ENCODE measurements at places on chromosomes 4 and X. TPM values are rescaled to one million over a fixed set of nuclear protein-coding genes. Genes with fewer than 3 reads are reported as not detected.

DNA sequence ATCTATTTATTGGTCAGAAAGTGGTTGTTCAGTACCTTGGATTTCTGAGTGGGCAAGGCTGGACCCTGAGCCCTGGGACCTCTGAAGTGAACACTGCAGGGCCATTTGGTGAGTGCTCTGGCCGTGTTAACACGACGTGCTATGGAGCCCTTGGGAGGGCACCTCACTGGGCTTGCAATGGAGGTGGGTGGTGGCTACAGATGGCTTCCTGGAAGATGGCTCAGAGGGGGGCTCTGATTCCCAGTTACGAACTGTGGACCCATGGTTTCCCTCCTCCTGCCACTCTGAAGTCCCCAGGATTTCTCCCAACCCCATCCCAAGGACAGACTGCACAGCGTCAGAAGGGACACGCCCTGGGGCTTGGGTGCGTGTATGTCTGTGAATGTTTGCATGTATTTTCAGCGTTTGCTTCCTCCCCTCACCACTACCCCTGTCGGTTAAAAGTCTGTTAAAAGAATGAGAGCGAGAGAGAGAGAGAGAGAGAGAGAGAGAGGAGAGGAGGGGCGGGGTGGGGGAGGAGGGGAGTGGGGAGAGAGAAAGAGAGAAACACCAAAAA, 3.7 kb upstream of the RHOH start:
- DNase-seq = no peak

DNA sequence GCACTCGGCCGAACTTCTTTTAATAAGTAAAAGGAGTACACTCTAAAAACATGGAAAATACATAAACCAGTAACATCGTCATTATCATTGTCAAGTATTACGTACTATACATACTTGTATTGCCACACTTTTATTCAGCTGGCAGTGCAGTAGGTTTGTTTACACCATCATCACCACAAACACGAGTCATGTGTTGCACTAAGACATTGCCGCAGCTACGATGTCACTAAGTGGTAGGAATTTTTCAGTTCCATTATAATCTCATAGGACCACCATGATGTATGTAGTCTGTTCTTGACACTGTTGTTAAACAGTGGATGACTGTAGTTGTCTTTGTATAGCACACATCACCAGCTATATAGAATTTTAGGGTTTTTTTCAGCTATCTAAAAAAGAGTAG, 48.0 kb upstream of the TMEM131L start:
- DNase-seq = no peak

The ADAM29 gene
- total RNA-seq = not detected

The YY2 gene
- 0.79 TPM for total RNA-seq

The SMIM43 gene
- not detected for total RNA-seq

The GPRIN3 gene
- 5.7 TPM for total RNA-seq

- DNase-seq = no peak
These were observed at the start of gene RUFY3 for GRCh38 chr4:70721747-70722146. TSS of gene RUFY3 (plus strand) at chr4:70721964. CDS start at chr4:70722574, 610 bp downstream.

DNA sequence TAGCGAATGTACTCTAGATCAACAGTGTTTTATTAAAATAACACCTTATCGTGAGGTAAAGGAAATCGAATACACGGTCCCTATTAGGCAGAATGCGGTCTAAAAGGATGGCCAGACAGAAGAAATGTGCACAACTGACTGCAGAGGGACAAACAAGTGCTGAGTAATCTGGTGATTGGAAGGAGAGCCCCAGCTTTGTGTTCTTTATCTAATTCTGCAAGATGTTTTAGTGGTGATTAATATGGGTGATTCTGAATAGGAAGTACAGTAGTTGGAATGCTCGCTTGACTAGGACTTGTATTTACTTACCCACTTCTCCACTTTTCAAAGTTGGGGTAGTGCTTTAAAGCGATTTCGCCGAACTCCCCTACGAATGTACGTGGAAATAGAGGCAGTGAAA, 1.2 kb downstream of the WDR44 start:
- DNase-seq = no peak

DNA sequence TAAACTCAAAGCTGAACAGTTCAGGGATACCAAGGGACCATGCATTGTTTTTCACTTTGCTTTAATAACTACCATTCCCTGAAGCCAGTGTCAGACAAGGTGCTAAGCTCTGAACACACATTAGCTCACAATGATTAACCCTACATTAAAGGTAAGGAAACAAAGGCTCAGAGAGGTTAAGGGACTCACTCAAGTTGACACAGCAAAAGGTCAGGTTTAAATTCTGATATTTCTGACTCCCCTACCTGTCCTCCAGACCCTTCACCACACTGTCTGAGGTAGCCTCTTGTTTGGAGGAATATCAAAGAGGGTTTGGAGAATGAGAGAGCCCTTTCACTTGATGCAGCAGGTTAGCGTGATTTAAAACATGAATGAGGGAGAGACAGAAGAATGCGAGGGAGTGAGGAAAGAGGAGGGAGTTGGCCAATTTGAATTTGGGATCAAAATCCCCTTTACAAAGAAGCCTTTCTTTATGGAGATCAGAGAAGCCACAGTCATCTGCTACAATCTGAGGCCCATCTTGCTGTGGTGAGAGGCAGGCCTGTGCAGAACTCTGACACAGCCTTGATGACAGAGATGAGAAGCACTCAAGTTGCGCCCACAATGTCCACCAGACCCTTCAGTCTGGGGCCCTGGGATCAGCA, 103.5 kb downstream of the FHDC1 start:
- DNase-seq = no peak

The ABCG2 gene
- 1.4 TPM for total RNA-seq

The PITX2 gene
- 22.4 TPM for total RNA-seq

- no peak for DNase-seq
These were observed 233.4 kb downstream of the PABPC4L start for GRCh38 chr4:133968174-133968573.

GRCh38 chr4:154559494-154560418, 3.1 kb upstream of the FGB start:
- no peak for DNase-seq

The OTUD6A gene
- not detected for total RNA-seq

DNA sequence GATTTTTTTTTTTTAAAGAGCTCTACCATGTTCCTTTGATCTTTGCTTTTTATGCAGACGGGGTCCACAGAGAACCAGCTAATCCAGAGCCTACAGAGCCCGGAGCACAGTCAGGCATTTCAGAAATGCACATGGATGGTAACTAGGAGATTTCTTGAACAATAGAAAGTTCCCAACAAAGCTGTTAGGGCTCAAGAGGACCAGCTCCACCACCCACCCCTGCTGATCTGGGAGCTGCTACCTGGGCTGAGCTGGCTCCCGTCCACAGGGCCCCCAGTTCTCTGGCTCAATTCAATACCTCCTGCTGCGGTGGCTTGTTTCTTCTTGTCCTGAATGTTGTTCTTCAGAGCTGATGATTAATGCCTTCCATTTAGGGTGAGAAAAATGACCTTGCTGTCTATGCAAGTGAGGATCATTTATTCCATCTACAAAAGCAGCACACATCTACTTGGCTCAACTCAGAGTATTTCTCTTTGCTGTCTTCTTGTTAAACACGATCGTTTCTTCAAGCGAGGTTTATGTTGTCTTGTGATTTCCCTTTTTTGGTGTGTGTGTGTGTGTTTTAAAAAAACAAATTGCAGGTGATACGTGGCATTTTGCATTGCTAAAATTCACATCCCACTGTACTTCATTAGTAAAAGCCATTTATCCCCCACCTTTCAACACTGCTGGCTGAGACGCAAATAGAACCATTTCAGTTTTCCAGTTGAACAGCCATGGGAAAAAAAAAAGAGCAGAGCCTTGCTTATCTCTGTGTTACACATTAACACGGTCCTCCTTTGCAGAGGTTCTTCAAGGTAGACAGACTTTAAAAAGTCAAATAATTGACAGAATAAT, 31.3 kb downstream of the IGFBP7 start:
- DNase-seq = no peak

The PDLIM5 gene
- total RNA-seq = 644 TPM

DNA sequence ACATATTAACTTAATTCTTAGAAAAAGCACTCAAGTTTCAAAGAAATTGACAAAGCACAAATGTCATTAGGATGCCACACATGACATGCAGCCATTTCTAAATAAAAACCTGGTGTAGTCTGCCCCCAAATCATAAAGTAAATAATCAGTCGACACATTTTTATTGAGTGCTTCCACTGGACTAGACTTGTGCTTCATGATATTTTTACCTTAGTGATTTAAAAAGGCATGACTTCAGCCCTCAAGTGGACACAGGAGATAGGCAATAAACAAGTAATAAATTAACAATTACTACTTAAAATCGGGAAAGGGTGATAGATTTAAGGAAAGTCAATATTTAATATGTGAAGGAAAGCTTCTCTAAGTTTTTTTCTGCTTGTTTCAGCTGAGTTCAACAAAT, 7.6 kb downstream of the TRAM1L1 start:
- DNase-seq = no peak

DNA sequence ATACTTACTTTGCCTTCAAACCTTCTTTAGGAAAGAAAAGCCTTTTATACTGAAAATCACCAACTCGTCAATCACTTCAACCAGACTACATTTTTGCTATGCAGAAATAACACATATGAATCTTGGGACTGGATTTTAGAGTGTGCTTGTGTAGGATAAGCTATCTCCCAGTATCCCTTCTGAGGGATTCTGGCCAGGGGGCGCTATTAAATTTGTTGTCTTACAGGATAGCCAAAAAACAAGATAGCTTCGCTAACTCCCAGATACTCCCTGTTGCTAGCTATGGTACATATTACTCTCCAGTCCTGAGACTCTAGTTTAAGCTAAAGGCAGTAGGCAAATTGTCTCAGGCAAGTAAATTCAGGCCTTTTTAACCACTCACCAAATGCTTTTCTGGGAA, 167.2 kb downstream of the LHFPL1 start:
- DNase-seq = no peak

The LAGE3 gene
- total RNA-seq = 17.7 TPM

DNA sequence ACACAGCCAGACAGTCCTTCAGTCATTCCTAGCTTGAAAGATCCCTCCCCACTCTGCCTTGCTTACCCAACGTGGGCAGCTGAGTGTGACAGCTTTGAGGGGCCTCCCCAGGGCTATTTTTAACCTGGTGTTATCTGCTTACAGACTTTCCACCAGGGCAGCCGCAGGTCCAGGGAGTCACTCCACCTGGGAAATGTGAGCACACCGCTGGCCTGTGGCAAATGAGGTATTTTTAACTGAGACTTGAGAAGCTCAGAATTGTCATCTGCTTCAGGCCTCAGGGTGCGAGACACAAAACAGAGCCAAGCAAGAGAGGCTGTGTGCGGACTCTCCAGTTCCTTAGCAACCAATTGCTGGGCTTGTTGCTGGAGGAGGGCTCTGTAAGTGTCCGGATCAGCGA, 13.0 kb downstream of the CORIN start:
- DNase-seq = peak; percentile 55

GRCh38 chr4:46933686-46934085, 24.6 kb upstream of the COX7B2 start:
- no peak for DNase-seq

The FHIP1A gene
- 14.2 TPM for total RNA-seq

- no peak for DNase-seq
These were observed 2.4 kb downstream of the SLC49A3 start for GRCh38 chr4:686413-687040.

The USO1 gene
- total RNA-seq = 77.9 TPM

The SMIM10L2A gene
- 3.4 TPM for total RNA-seq

The ADAMTS3 gene
- 1.7 TPM for total RNA-seq

The MTMR8 gene
- total RNA-seq = 1.1 TPM

GRCh38 chr4:84887824-84888223, 78.7 kb downstream of the WDFY3 start:
- DNase-seq = no peak

- DNase-seq = no peak
These were observed 21.5 kb downstream of the WDFY3 start for GRCh38 chr4:84944947-84945346.

DNA sequence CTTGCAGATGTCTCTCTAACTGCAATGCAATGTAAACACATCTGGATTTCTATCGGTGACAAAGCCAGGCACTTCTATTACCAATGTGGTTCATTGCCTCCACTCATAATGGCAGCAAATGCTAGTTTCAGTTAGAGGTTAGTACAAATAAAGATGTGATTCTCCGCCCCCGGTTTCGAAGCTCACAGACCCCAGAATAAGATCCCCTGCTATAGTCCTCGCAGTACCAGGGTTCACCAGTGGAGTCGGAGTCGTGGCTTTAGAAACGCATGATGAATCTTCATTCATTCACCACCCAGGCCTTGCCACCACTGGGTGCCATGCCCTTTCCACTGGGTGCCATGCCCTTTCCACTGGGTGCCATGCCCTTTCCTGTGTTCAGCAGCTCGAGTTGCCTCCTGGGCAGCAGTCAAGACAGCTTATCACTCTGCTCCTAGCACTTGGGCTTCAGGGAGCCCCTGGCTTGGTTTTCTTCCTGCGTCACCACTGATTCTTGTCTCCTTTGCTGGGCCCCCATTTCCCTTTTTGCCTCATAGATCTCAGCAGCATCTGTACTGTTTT, 3.5 kb upstream of the NAA10 start:
- DNase-seq = no peak

DNA sequence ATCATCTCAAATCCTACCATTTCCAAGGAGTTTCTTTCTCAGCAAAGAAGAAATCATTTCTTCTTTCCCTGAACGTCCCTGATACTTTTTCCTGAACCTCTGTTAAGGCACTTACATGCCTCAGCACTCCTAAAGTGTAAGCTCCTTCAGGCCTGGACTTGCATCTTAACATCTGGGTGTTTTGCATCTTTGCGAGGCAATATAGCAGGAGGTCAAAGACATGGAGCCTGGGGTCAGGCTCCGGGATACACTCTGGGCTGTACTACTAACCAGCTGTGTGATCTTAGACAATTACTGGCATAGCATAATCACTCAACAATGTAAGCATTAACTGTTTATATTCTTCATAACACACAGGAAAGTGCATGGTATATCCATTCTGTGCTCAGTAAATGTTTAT, 275.5 kb upstream of the BOD1L1 start:
- DNase-seq = no peak

DNA sequence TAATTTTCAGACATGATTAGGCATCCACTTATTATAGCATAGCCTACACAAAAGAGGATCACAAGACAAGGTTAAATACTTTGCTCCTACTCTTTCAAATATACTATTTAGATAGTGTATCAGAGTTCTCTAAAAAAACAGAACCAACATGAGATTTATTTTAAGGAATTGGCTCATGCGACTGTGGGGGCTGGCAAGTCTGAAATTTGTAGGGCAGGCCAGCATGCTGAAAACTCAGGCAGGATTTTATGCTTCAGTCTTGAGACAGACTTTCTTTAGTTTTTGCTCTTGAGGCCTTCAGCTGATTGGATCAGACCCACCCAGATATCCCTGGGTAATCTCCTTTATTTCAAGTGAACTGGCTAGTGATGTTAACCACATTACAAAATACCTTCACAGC, 169.5 kb downstream of the MAML3 start:
- no peak for DNase-seq

- no peak for DNase-seq
These were observed 142.8 kb upstream of the KCNIP4 start for GRCh38 chr4:22091352-22091717.

The STATH gene
- not detected for total RNA-seq

The GYPE gene
- 0.74 TPM for total RNA-seq

GRCh38 chr4:168849030-168849675, 160.9 kb downstream of the CBR4 start:
- no peak for DNase-seq

The TENT5D gene
- not detected for total RNA-seq

- DNase-seq = no peak
These were observed 72.5 kb downstream of the GNL3L start for GRCh38 chrX:54602563-54602962.

- DNase-seq = no peak
These were observed 6.8 kb upstream of the ABLIM2 start for GRCh38 chr4:8165374-8165896.

- DNase-seq = no peak
These were observed 30.8 kb downstream of the DAPP1 start for GRCh38 chr4:99847362-99847976.

The HS3ST1 gene
- total RNA-seq = 1.9 TPM

The PTCHD1 gene
- 0.24 TPM for total RNA-seq

The SHOX gene
- total RNA-seq = not detected

The CPZ gene
- 2.2 TPM for total RNA-seq
